Hindlimb muscle (tissue), 1 donor: ENCODE measurements at places on chromosomes 3 and 15. TPM values are rescaled to one million over a fixed set of nuclear protein-coding genes. Genes with fewer than 3 reads are reported as not detected.

Gene NUSAP1
- 30.4 TPM for polyA plus RNA-seq

Gene FSIP1
- 0.94 TPM for polyA plus RNA-seq

Gene TNFSF10
- polyA plus RNA-seq, result 7.5 TPM

Gene ANKRD34C
- polyA plus RNA-seq, result 0.04 TPM

Gene SUCLG2
- polyA plus RNA-seq, result 28.2 TPM

Gene KLF13
- 37.5 TPM for polyA plus RNA-seq

Gene CYP1A2
- not detected for polyA plus RNA-seq

Gene TMEM212
- 0.15 TPM for polyA plus RNA-seq

Gene CTDSPL
- polyA plus RNA-seq, result 36.3 TPM

Gene CTXN2
- not detected for polyA plus RNA-seq

Gene CACNA2D2
- polyA plus RNA-seq, result 8.2 TPM

Gene SLC28A1
- polyA plus RNA-seq, result 0.32 TPM

Gene CLDN18
- 0.44 TPM for polyA plus RNA-seq

Gene FGF12
- 2.9 TPM for polyA plus RNA-seq

Gene LMAN1L
- not detected for polyA plus RNA-seq

Gene CD200
- polyA plus RNA-seq, result 10.7 TPM

Gene CHAC1
- polyA plus RNA-seq, result 3.1 TPM

Gene DPPA2
- not detected for polyA plus RNA-seq

Gene RYR3
- polyA plus RNA-seq, result 48.3 TPM
